ENCODE measurements at places on chromosomes 5 and 9. TPM values are rescaled to one million over a fixed set of nuclear protein-coding genes. Genes with fewer than 3 reads are reported as not detected.

GRCh38 chr5:76326577-76327302 is 76.3 kb upstream of the IQGAP2 start:
- DNase-seq: peak; percentile 71

DNA sequence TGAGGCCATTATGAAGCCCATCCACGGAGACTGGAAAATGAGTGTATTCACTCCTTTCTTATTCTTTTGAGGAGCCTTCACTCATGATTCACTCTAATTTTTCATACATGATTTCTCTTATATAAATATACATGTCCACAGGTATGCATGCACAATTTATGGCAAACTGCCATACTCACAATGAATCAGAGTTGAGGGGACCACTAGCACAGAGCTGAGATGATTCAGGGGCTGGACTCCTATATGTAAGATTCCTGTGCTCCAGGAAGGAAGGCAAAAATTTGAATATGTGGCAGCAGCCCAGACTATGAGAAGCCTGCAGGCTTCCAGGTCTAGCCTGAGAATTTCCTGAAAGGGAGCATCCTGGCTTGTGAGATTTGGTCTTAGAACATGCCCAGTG is 484.6 kb downstream of the PRELID2 start:
- no peak for DNase-seq

DNA sequence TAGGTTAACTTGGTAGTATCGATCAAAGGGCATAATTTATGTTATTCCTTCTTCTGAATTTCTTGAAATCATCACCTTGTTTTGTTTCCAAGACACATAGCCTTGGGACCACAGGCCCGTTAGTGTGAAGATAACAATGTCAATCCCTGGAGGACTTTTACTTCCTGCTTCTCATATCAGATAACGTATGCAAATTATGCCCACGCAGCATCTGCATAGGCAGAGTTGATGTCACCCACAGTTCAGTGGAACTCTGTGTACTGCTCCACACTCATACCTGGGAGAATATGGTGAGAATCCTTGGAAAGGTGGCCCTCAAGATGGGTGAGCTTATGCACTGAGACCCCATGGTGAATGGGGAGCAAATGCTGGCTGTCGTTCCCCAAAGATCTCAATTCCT is 95.0 kb downstream of the CFAP90 start:
- DNase-seq: no peak

DNA sequence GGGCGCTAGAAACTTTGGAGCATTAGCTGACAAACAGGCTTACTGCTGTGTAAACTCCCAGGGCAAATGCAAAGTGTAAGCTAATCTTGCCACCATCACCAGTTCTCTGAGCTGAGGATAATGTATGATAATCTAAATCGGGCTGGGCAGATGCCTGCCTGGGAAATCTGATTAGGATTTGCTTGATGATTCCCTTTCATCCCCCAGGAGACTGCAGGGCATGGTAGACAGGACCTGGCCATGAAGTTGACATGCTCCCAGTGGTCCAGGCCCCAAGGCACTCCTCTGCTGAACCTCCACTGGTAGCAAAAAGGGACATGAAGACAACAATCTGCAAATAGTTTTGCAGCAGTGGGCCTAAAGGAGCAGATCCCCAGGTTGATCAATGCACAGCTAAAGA is 317.5 kb downstream of the SPOCK1 start:
- DNase-seq: no peak

DNA sequence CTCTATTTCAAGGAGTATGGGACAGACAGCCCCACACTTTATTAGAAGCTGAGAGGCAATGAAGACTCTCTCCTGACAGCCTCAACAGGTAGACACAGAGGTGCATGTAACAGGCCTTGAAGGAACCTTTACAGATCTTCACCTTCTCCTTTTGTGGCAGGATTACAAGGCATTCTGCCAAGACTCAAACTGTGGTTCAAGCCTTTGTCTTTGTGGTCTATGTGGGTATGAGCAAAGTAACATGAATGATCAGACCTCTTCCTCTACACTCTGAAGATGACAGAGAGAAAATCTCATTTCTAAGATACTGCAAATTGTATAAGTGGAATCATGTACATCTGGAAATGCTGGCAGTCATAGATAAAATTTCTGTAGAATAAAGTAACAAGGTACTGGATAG is 346.9 kb downstream of the CDH9 start:
- DNase-seq: no peak

GRCh38 chr9:92395617-92396016 is 8.8 kb downstream of the OGN start:
- no peak for DNase-seq

- DNase-seq: no peak
Measured at GRCh38 chr9:6467006-6467625, 54.1 kb downstream of the UHRF2 start.

GRCh38 chr5:154038707-154039457 is at the start of the genes FAM114A2 and MFAP3:
TSS of gene FAM114A2 (minus strand) at chr5:154038910. CDS start at chr5:154034953, 3,957 bp downstream.
TSS of gene MFAP3 (plus strand) at chr5:154038967. CDS start at chr5:154049723, 10,756 bp downstream.
- DNase-seq: peak; percentile 94

GRCh38 chr5:102811972-102812371 is 56.9 kb downstream of the PAM start:
- peak; percentile 29 for DNase-seq

- DNase-seq: peak; percentile 67
Measured at GRCh38 chr9:127664678-127665507, 41.9 kb upstream of the CFAP157 start.

DNA sequence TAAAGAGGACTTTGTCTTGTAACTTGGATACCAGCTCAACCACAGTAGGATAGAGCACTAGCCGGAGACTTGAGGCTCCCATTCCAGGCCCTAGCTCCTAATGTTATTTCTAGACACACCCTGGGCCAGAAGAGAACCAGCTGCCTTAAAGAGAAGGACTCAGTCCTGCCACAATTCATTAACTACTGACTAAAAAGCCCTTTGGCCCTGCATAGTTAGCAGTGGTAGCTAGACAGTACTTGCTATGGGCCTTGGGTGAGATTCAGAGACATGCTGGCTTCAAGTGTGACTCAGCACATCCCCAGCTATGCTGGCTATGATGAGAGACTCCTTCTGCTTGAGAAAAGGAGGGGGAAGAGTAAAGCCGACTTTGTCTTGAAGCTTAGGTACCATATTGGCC is 47.3 kb downstream of the TMEM167A start:
- no peak for DNase-seq

DNA sequence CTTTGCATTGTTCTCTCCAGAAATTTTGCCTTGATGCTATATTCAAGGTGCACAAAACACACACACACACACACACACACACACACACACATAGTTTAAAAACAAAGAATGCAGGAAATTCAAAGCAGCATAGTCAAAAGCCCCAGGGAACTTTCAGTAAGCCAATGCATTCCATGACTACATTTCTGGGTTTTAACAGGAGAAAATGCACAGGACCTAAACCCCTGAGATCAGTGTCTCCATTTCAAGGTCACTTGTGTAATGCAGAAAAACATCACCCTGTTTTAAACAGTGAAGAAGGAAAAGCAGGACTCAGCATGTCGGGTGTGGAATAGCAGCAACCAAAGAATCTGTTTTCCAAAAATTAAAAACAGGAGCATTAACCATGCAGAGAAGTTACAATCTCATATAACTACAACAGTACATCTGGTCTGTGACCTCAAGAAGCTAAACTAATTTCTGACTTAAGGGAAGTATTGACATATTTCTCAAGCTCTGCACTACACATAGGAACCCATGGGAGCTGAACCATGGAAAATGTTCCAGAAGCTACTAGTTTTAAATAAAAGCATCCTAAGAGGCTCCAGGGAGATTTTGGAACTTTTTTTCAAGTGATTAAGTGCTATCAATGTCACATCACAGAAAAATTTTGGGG is 296.7 kb downstream of the HINT1 start:
- peak; percentile 90 for DNase-seq

DNA sequence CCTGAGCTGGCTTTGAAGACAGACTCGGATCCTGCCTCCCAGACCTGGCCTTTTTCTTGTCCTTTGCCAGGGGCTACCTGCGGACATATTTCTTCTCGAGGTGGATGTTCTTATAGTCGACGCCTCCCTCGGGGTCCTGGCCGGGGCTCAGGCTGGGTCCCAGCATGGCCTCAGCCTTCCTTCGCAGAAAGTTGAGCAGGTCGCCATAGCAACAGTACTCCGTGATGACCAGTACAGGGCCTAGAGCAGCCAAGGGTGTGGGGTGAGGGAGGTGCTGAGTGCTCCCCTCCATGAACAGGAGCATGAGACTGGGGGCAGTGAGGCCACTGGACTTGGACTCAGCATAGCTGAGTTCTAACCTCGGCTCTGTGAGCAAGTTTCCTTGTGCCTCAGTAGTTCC is 26.7 kb downstream of the CSF1R start:
- DNase-seq: no peak

GRCh38 chr9:87269296-87270176 is 228.1 kb upstream of the DAPK1 start:
- no peak for DNase-seq

DNA sequence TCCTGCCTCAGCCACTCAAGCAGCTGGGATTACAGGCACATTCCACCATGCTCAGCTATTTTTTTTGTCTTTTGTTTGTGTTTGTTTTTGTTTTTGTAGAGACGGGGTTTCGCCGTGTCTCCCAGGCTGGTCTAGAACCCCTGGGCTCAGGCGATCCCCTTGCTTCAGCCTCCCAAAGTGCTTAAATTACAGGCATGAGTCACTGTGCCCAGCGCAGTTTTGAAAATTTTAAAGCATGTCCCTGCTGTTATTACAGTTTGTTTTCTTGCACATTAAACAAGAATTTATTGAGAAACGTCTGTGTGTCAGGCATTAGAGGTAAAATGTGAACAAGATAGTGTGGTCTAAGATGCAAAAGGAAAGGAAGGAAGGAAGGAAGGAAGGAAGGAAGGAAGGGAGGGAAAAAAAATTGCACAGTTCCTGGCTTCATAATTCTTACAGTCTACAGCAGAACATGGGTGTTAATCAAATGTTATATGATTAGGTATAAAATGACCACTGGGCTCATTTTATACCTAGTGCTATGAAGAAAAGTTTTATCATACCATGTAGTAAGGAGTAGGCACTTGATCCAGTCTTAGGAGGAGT is 205.4 kb downstream of the SNX18 start:
- DNase-seq: no peak

Gene IL31RA
- 0.89 TPM for total RNA-seq

Gene COL5A1
- total RNA-seq: 330 TPM

Gene FBP2
- 105 TPM for total RNA-seq

Gene SEMA6A
- total RNA-seq: 32.7 TPM

Gene SLC1A1
- total RNA-seq: 0.66 TPM

Measured in muscle of leg (tissue), 16 donors.